ENCODE measurements at places on chromosomes 2 and 18. TPM values are rescaled to one million over a fixed set of nuclear protein-coding genes. Genes with fewer than 3 reads are reported as not detected.

GRCh38 chr2:119749477-119750012 lies 10.2 kb upstream of the PTPN4 start:
- no peak for DNase-seq

The PRKAG3 gene
- total RNA-seq: not detected

- no peak for DNase-seq
These were observed 110.4 kb downstream of the ALK start for GRCh38 chr2:29810956-29811355.

DNA sequence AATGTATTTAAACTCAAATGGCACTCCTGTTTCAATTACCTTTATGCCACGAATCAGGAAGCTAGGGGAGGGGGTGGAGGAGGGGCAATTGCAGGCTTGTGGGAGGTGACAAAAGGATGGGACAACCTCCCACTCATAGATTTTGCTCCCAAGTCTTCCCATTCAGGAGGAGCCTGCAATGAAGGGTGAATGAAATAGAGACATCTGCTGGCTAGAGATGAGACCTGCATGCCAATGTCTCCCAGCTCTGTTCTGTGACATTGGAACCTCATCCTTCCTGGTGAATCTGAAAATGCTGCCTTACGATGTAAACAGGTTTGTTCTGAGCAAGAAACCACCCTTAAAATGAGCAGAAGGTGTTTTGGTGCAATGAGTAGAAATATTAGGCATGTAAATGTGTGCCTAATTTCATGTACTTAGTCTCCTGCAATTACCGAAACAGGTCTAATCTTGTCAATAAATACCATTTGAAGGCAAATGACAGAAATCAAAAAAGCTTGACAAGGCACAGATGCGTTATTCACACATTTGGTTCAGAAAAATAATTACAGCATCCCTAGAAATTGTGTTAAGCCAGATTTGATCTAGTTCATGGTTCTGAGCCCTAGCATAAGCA lies 2.7 kb upstream of the PID1 start:
- DNase-seq: peak; percentile 81

The C18orf63 gene
- not detected for total RNA-seq

The UBE2E3 gene
- 107 TPM for total RNA-seq

- DNase-seq: peak; percentile 34
These were observed 16.9 kb downstream of the TGIF1 start for GRCh38 chr18:3466872-3467271.

The TDRD15 gene
- total RNA-seq: not detected

The SPAST gene
- total RNA-seq: 31.6 TPM

DNA sequence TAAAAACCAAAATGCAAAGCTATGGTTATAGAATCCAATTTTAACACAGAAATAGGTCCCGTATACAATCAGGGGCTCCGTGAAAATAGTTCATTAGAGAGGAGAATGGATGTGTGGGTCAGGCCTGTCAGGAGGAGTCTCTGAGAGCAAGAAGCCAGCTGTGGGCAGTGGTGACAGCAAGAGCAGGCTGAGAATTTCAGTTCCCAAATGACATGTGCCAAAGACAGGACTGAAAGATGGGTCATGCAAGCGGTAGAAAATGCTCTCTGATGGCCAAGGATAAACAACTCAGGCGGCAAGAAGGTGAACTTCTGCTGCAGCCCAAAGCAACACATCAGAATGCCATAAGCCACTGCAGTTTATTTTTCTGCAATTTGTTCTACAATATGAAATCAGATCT lies 100.4 kb downstream of the CCDC141 start:
- no peak for DNase-seq

DNA sequence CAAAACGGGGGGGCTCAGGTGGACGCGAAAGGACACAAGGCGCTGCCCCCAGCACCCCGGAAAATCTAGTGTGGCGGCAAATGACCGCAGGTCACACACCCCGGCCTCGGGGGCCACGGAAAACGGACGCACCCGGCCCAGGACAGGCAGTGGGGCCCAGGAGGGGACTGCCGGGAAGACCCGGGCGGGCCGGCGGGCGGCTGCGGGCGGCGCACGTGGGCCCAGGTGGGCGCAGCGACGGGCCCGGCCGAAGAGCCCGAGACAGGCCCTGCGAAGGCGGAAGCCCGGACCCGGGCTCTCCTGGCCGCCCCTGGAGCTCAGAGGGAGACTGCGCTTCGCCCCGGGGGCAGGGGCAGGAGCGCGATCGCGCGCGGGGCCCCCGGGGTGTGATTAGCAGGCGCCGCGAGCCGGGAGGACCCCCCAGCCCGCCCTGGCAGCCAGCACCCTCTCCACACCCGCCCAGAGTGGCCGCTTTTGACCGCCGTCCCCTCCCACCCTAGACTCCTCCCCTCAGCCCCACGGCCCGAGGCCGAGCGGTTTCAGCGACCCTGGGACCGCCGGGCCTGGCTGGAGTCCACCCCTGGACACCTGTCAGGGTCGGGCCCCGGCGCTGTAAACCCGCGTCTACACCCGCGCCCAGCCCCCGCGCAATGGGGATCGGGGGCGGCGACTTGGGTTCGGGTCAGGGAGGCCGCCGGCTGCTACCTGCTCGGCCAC lies 773 bp downstream of the MBP start:
- DNase-seq: peak; percentile 85

The LRP2 gene
- 1.3 TPM for total RNA-seq
